ENCODE measurements at places on chromosomes 3 and 15.

- H3K27ac ChIP-seq: no peak overlapping the region
- DNase-seq: no peak
- no peak overlapping the region for H3K4me3 ChIP-seq
Measured at GRCh38 chr15:80942746-80943565, 46.7 kb downstream of the MESD start.

GRCh38 chr15:81469154-81469553 is 95.1 kb upstream of the TMC3 start:
- no peaks in the 10 kb centered on the region for H3K36me3 ChIP-seq
- H3K4me1 ChIP-seq: no peaks in the 10 kb centered on the region
- H3K27me3 ChIP-seq: peaks cover 48% of the 10 kb centered on the region
- no peak for DNase-seq
- H3K4me3 ChIP-seq: no peak overlapping the region
- H3K27ac ChIP-seq: no peak overlapping the region

GRCh38 chr3:171054921-171055320 is 28.4 kb upstream of the SLC2A2 start:
- peaks cover 31% of the 10 kb centered on the region for H3K4me1 ChIP-seq
- H3K27ac ChIP-seq: peak overlapping the region; percentile 88
- no peaks in the 10 kb centered on the region for H3K27me3 ChIP-seq
- H3K36me3 ChIP-seq: no peaks in the 10 kb centered on the region

- H3K27me3 ChIP-seq: no peaks in the 10 kb centered on the region
- no peak overlapping the region for H3K27ac ChIP-seq
- H3K36me3 ChIP-seq: no peaks in the 10 kb centered on the region
- no peak overlapping the region for H3K4me3 ChIP-seq
- no peak for DNase-seq
Measured at GRCh38 chr15:72182673-72183072, 14.9 kb downstream of the GRAMD2A start.

GRCh38 chr3:87219611-87220010 is 7.5 kb upstream of the CHMP2B start:
- no peak overlapping the region for H3K4me3 ChIP-seq
- peaks cover 7% of the 10 kb centered on the region for H3K4me1 ChIP-seq
- no peaks in the 10 kb centered on the region for H3K36me3 ChIP-seq
- H3K27me3 ChIP-seq: no peaks in the 10 kb centered on the region

DNA sequence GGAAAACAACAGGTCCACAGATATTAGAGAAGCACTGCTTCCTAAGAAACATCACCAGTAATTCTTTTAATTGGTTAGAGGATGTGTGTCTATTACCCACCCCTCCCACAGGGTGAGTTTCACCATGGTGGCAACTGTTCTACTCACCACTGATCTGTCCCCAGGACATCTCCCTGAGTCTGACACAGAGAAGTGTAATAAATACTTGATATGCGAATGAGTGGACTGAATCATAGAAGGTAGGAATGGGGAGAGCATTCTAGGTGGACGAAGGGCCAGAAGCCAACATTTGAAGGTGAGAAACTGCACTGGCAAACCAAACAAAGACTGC is 452.7 kb upstream of the PROK2 start:
- H3K4me1 ChIP-seq: no peaks in the 10 kb centered on the region
- no peaks in the 10 kb centered on the region for H3K36me3 ChIP-seq
- H3K27me3 ChIP-seq: peaks cover 31% of the 10 kb centered on the region
- no peak overlapping the region for H3K27ac ChIP-seq

DNA sequence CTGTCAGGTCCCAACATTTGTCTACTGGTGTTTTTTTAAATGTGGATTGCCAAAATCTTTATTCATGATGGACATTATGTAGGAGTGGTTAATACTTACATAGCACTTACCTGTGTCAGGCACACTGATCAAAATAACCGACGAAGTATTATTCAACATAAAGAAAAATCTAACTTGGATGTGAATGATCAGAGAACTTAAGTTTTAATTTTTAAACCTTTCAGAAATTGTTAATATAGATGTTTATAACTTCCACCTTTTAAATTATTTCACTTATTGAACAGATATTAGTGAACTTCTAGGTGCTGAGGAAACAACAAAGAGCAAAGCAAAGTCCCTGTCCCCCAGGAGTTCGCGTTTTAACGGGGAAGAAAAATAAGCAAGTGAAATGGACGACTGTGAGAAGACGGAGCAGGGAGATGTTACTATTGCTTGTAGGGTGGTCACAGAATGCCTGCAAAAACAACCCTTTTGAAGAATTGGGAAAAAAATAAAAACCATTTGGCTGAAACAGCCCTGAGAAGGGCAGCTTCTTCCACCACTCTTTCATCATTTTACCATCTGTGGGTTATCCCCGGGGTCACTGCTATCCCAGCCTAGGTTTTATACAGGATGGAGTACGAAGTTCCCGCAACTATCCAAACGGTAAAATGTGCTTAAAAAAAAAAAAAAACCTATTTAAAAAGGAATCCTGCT is 915 bp upstream of the APH1B start:
- H3K27me3 ChIP-seq: no peaks in the 10 kb centered on the region
- no peaks in the 10 kb centered on the region for H3K4me1 ChIP-seq
- no peak for DNase-seq
- no peaks in the 10 kb centered on the region for H3K36me3 ChIP-seq
- H3K4me3 ChIP-seq: peak overlapping the region; percentile 79

- H3K4me1 ChIP-seq: peaks cover 5% of the 10 kb centered on the region
- no peaks in the 10 kb centered on the region for H3K27me3 ChIP-seq
Measured at GRCh38 chr3:119598410-119599098, 869 bp downstream of the PLA1A start.

GRCh38 chr3:37945156-37945806 is 45.3 kb upstream of the VILL start:
- DNase-seq: no peak
- H3K27ac ChIP-seq: peak overlapping the region; percentile 31
- H3K4me3 ChIP-seq: no peak overlapping the region
- H3K27me3 ChIP-seq: no peaks in the 10 kb centered on the region
- H3K4me1 ChIP-seq: peaks cover 21% of the 10 kb centered on the region
- no peaks in the 10 kb centered on the region for H3K36me3 ChIP-seq

- no peaks in the 10 kb centered on the region for H3K27me3 ChIP-seq
- H3K36me3 ChIP-seq: peaks cover 7% of the 10 kb centered on the region
- peak overlapping the region; percentile 72 for H3K4me3 ChIP-seq
Measured at GRCh38 chr3:170355738-170356595, 1.5 kb upstream of the SKIL start.

DNA sequence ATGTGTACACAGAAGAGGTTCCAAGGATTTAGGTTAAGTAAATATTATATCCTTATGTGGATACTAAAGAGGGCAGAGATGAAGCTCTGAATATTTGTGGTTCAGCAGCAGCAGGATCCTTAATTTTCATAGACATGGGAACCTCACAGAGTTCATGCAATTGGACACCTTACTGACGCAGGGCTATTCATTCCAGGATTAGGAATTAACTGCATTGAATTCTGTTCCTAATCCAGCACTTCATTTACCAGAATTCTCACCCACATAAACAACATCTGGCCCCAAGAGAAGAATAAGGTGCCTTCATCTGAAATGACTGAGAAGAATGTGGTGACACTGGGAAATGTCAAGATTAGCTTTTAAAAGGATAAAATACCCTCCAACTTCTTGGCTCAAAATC is 62.4 kb downstream of the ADAMTS9 start:
- H3K27ac ChIP-seq: no peak overlapping the region
- H3K36me3 ChIP-seq: no peaks in the 10 kb centered on the region
- no peaks in the 10 kb centered on the region for H3K27me3 ChIP-seq
- H3K4me1 ChIP-seq: no peaks in the 10 kb centered on the region
- DNase-seq: no peak

DNA sequence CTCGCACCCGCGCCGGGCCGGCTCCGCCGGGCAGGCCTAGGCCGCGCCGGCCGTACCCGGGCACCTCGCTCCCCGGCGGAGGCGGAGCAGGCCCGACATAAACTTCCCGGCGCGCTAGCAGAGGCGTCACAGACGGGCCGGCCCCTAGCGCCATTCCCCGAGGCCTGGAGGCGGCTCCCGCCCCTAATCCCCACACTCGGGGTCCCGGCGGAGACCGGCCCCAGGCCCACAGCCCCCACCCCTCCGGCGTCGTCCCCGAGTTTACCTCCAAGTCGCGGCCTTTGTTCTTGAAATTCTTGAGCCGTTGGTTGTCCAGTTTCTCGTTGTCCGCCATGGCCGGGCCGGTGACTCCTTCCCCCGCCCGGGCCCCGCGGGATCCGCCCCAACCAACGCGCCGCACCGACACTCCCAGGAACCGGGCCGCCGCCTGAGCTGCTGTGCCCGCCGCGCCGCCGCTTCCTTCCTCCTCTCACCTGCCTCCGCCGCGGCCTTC is 376 bp downstream of the KPNA4 start:
- H3K36me3 ChIP-seq: peaks cover 13% of the 10 kb centered on the region
- peak; percentile 52 for DNase-seq
- peak overlapping the region; percentile 79 for H3K4me3 ChIP-seq
- H3K4me1 ChIP-seq: peaks cover 45% of the 10 kb centered on the region

- no peak overlapping the region for H3K4me3 ChIP-seq
- 0 out of 2 replicates have a peak, but pooled peaks cover 5% of the 10 kb centered on the region for H3K27me3 ChIP-seq
- no peak for DNase-seq
- H3K27ac ChIP-seq: no peak overlapping the region
- no peaks in the 10 kb centered on the region for H3K4me1 ChIP-seq
Measured at GRCh38 chr3:37902674-37903073, 41.0 kb downstream of the CTDSPL start.

DNA sequence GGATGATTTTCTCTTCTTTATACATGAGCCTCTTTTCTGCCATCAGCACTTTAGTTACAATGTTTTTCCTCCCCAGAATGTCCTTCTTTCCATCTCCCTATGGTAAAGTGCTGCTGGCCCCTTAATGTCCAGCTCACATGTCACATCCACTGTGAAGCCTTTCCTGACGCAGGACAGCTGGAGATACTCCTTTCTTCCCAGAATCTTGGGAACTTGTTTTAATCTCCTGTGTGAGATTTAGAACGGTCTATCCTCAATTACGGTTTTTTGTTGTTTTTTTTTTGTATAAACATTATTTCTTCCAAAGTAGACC is 147.7 kb upstream of the TSC22D2 start:
- H3K27me3 ChIP-seq: no peaks in the 10 kb centered on the region
- no peaks in the 10 kb centered on the region for H3K4me1 ChIP-seq
- H3K27ac ChIP-seq: no peak overlapping the region
- H3K36me3 ChIP-seq: no peaks in the 10 kb centered on the region
- H3K4me3 ChIP-seq: no peak overlapping the region

GRCh38 chr3:171159024-171159821 is 132.7 kb upstream of the SLC2A2 start:
- no peak for DNase-seq
- peaks cover 7% of the 10 kb centered on the region for H3K36me3 ChIP-seq
- H3K27ac ChIP-seq: no peak overlapping the region
- peaks cover 42% of the 10 kb centered on the region for H3K4me1 ChIP-seq

DNA sequence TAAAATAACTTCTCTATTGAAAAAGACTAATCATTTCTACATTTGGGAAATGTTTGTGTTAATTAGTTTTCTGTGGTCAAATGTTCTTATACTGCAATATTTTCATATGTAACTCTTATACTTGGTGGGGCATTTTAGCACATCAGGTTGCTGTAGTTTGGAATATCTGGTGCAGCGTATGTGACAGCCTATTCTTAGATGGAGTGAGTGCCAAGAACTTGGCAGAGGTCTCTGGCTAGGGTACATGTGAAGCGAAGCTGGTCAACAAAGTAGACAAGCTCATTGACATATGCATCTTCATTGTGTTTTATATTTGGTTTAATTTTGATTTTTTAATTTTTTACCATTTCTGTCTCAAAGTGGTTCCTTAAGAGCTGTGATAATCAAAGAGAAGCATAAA is 53.2 kb downstream of the CHAC1 start:
- peaks cover 11% of the 10 kb centered on the region for H3K4me1 ChIP-seq
- H3K4me3 ChIP-seq: no peak overlapping the region
- H3K36me3 ChIP-seq: peaks cover 39% of the 10 kb centered on the region
- DNase-seq: no peak

- H3K36me3 ChIP-seq: no peaks in the 10 kb centered on the region
- H3K4me1 ChIP-seq: peaks cover 17% of the 10 kb centered on the region
- H3K27ac ChIP-seq: no peak overlapping the region
- no peaks in the 10 kb centered on the region for H3K27me3 ChIP-seq
- no peak overlapping the region for H3K4me3 ChIP-seq
Measured at GRCh38 chr3:193943200-193943599, 192.7 kb upstream of the HES1 start.

DNA sequence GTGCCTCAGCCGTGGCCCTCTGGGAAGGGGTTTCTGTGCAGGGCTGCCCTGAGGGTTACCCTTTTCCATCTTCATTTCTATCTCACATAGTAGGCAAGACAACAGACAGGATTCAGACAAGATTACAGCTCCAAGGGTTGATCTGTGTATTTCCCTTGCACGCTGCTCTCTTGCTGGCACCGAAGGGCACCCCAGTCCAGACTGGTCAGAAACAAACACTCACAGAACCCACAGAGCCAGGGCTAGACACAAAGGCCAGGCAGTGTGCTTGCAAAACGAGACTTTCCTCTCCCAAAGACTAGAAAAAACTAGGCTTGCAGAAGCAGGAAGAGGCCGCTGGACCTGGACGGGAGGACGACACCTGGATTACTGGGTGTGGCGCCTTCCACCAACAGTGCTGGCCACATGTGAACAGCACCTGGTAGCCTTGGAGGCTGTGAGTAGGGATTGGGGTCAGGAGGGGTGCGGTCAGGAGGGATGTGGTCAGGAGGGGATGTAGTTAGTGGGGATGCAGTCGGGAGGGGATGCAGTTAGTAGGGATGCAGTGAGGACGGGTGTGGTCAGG is 96.8 kb downstream of the BDH1 start:
- no peak overlapping the region for H3K4me3 ChIP-seq
- no peaks in the 10 kb centered on the region for H3K4me1 ChIP-seq
- DNase-seq: no peak
- no peak overlapping the region for H3K27ac ChIP-seq
- no peaks in the 10 kb centered on the region for H3K27me3 ChIP-seq

GRCh38 chr3:190076601-190077394 is 43.9 kb downstream of the P3H2 start:
- H3K4me1 ChIP-seq: peaks cover 24% of the 10 kb centered on the region
- peak; percentile 90 for DNase-seq
- no peaks in the 10 kb centered on the region for H3K36me3 ChIP-seq
- peak overlapping the region; percentile 26 for H3K4me3 ChIP-seq
